ENCODE measurements at places on chromosomes 13 and 19. TPM values are rescaled to one million over a fixed set of nuclear protein-coding genes. Genes with fewer than 3 reads are reported as not detected.

The RNF225 gene
- polyA plus RNA-seq = not detected

The SRRM5 gene
- polyA plus RNA-seq = 1.5 TPM

The SMIM7 gene
- 112 TPM for polyA plus RNA-seq

The KLK12 gene
- not detected for polyA plus RNA-seq
